ENCODE measurements at places on chromosomes 3 and 15.

GRCh38 chr3:144529566-144529965, 557.9 kb downstream of the DIPK2A start:
- no peaks in the 10 kb centered on the region for H3K36me3 ChIP-seq
- H3K27ac ChIP-seq = no peak overlapping the region
- H3K4me1 ChIP-seq = no peaks in the 10 kb centered on the region
- peaks cover 2% of the 10 kb centered on the region for H3K27me3 ChIP-seq

GRCh38 chr15:54840621-54841398, 355.9 kb downstream of the RSL24D1 start:
- no peak overlapping the region for H3K27ac ChIP-seq
- no peak overlapping the region for H3K4me3 ChIP-seq
- H3K4me1 ChIP-seq = no peaks in the 10 kb centered on the region
- no peaks in the 10 kb centered on the region for H3K36me3 ChIP-seq
- no peak for DNase-seq

DNA sequence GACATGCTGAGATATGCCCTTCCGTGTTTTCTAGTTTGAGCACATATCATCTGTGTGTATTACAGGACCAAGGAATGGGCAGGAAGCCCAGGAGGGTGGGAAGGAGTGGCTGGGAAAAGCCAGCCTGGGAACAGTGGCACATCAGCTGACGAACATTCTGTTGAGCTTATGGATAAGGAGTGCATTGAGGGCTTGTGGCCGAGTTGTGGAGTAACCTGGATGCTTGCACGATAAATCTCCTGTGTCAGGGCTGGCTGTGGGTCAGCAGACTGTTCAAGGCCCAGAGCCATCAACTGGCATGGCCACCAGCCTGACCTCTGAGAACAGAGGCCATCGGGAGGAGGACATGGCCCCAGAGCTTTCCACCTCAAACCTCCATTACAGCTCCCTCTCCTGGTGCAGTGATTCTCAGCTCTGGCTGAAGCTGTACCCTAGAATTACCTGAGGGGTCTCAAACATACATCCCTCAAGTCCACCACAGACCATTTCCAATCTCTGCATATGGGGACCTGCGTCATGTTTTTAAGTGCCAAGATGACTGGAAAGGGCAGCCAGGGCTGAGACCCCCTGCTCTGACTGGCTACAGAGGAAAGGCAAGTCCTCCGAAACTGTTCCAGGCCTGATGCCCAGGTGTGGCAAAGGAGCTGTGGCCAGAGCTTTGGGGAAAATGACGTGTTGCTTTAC, 4.8 kb upstream of the VILL start:
- H3K27ac ChIP-seq = no peak overlapping the region
- no peaks in the 10 kb centered on the region for H3K36me3 ChIP-seq
- DNase-seq = no peak
- no peaks in the 10 kb centered on the region for H3K27me3 ChIP-seq
- H3K4me3 ChIP-seq = no peak overlapping the region

DNA sequence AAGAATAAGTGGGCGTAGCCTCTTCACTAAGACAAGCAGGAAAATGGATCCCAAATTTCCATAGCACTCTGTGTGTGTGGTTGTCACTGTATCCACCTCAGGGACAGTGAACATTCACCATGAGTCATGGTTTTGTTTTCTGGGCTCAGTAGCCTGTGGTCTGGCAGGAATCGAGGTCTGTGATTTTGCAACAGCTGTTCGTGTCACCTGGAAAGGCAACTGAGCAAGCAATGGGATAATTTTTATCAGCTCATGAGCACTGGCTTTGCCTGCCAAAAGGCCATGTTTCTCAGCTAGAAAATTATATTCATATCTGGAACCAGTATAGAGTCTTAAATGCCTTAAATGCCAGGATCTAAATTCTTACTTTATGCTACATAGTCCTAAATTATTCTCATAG, 60.9 kb downstream of the STRIT1 start:
- no peak overlapping the region for H3K27ac ChIP-seq
- no peak overlapping the region for H3K4me3 ChIP-seq
- DNase-seq = no peak
- H3K36me3 ChIP-seq = no peaks in the 10 kb centered on the region

DNA sequence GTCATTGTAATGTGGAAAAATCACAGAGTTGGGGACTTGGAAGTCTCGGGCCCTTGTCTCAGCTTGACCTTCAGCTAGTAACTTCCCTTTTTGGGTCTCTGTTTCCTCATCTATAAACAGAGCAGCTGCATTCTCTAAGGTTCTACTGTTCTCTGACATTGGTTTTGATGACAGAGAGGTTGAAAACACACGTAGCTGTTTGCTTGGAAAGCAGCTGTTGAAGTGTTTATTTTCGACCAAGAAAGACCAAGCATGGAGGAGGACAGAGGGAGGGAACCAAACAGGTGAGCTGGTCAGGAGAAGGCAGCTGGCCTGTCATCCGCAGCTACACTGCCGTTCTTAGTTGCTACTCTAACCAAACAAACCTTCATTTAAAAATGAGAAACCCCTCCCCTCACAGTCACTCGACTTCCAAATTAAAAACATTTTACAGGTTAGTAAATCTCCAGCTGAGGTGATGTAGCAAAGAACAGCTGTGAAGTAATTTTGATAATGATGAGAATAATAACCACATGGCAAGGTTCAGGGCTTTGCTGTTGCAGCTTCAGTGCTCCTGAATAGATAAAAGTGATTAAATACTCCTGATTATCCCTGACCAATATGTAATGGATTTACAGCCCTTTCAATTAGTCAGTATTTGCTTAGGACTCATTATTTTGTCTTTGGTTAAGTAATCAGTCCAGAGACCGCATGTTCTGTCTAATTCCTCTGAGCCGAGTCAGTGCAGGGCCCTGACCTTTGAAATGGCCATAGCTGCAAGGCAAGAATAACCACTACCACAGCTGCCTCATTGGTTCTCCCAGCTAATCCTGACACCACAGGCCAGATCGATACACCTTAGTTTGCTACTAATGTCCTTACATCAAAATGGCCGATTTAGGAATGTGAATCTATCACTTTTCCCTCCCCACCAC, 65.3 kb downstream of the MEIS2 start:
- H3K4me3 ChIP-seq = no peak overlapping the region
- no peaks in the 10 kb centered on the region for H3K36me3 ChIP-seq
- H3K4me1 ChIP-seq = no peaks in the 10 kb centered on the region

- no peak overlapping the region for H3K4me3 ChIP-seq
- DNase-seq = no peak
- H3K36me3 ChIP-seq = no peaks in the 10 kb centered on the region
- peaks cover 8% of the 10 kb centered on the region for H3K4me1 ChIP-seq
- peaks cover 5% of the 10 kb centered on the region for H3K27me3 ChIP-seq
- H3K27ac ChIP-seq = no peak overlapping the region
These were observed 19.1 kb upstream of the LIMD1 start for GRCh38 chr3:45575386-45575923.

GRCh38 chr3:87270908-87271700, 5.3 kb downstream of the POU1F1 start:
- no peak overlapping the region for H3K4me3 ChIP-seq
- peaks cover 26% of the 10 kb centered on the region for H3K4me1 ChIP-seq
- peak overlapping the region; percentile 7 for H3K27ac ChIP-seq
- DNase-seq = no peak
- no peaks in the 10 kb centered on the region for H3K36me3 ChIP-seq
